Stimulated activated CD4-positive, alpha-beta T cell treated with anti-CD3 and anti-CD28 coated beads, Interleukin-1b, Interleukin-23, amount 100 ng/mL, for 1 hour (primary cell): ENCODE measurements at places on chromosomes 4 and X.

- no peak for DNase-seq
Observed at GRCh38 chr4:150681063-150681462, 99.1 kb downstream of the MAB21L2 start.

GRCh38 chr4:26022346-26023202, 108.6 kb downstream of the SMIM20 start:
- no peak for DNase-seq

GRCh38 chrX:136825771-136826170, 45.0 kb upstream of the ARHGEF6 start:
- DNase-seq: no peak

DNA sequence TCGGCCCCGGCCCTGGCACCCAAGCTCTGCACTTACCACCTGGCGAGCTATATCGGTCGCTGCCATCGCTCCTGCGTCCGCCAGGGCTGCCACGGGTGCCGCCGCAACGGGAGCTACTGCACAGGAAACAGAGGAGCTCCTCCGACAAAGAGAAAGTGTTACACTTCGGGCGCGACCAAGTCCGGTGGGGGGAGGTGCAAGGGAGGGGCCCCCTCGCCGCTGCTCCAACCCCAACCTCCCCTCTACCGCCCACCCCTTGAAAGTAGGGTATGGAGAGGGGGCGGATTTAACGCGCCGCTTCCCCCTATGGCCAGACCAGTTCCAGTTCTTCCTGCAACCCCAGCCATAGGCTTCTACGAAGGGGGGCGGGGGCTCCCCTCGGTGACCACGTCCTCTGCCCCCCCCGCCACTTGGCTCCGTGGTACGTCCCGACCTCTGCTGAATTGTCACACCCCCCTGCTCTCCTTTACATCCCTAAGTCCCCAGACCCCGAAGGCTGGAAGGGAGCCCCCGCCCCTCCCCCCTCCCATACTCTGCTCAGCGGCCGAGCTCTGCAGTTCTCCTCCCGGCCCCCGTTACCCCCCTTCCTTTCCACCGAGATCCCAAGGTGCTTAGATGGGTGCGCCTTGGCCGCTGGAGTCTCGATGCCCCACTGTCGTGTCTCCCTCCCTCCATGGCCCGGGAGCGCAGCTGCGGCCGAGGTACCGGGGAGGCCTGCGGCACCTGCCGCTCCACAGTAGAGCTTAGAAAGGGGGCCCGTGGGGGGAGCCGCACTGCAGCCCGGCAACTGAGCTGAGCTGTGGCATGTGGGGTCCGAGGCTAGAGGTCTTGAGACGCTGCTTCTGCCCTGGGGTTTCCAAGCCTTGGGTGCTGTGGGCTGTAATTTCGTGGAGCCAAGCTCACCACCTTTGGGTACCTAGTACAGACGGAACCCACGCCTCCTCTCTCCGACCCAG, at the start of gene SEPTIN6:
Gene SEPTIN6, minus strand, starts transcription at position 129 of the 956 bp plus-strand sequence. Its CDS starts 63 bp downstream, at position 66.
- peak; percentile 47 for DNase-seq

DNA sequence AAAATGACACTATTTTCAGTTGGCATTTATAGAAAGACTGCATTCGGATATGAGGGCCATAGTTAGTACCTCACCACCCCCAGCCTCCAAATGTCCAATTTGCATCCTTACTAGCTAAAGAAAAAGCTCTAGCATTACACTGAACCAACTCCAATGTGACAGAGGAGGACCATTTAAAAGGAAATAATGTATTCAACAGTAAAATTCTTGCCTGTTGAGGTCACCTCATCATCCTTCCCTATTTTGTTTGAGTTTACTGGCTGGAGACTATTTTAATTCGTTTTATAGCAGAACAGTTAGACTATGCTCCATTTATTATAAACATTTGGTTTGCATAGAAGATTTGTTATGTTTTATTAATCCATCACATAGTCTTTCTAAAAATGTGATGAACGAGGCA, 88.2 kb upstream of the PPARGC1A start:
- DNase-seq: no peak

GRCh38 chrX:10483191-10483831, 137.1 kb downstream of the MID1 start:
- no peak for DNase-seq

- no peak for DNase-seq
Observed at GRCh38 chr4:40055511-40055862, 1.2 kb upstream of the N4BP2 start.

DNA sequence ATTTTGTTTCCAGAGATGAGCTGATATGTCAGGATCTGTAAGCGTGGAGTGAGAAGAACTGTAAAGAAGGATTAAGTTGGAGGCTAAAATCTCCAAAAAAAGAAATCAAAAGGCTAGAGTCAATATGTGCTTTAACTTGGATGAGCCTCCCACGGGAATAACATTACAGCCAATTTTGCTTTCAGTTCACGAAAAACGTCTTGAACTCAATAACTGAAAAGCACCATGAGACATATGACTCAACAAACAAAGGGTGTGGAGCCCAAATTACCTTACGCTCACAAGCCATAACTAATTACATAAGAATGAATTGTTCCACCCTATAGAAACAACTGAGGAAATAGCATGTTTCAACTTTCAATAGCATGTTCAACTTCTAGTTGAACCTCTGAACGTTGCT, 22.3 kb downstream of the TMPRSS11D start:
- no peak for DNase-seq

GRCh38 chrX:9785254-9785943, 830 bp upstream of the SHROOM2 start:
- DNase-seq: no peak

DNA sequence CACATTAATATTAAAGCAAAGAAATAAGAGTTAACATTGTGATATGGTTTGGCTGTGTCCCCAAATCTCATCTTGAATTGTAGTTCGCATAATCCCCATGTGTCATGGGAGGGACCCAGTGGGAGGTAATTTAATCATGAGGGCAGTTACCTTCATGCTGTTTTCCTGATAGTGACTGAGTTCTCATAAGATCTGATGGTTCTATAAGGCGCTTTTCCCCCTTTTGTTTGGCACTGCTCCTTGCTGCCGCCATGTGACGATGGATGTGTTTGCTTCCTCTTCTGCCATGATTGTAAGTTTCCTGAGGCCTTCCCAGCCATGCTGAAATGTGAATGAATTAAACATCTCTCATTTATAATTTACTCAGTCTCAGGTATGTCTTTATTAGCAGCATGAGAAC, 153.8 kb upstream of the GALNT7 start:
- no peak for DNase-seq

DNA sequence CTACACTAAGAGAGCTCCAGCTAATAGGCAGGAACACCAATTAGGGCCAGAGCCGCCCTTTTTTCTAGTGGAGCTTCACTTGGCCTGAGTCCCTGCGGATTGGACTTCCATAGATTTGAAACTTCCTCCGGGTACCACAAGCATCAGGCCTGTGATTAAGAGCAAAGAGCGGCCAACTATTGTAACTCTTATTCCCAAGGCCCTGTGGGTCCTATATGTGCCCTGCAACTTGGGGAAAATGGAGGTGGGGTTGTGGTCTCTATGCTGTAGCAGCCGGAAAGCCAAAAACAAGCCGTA, at the start of gene NCBP2L:
Gene NCBP2L, plus strand, starts transcription at position 198 of the 297 bp plus-strand sequence. CDS start 16,488 bp downstream, outside the sequence.
- no peak for DNase-seq

DNA sequence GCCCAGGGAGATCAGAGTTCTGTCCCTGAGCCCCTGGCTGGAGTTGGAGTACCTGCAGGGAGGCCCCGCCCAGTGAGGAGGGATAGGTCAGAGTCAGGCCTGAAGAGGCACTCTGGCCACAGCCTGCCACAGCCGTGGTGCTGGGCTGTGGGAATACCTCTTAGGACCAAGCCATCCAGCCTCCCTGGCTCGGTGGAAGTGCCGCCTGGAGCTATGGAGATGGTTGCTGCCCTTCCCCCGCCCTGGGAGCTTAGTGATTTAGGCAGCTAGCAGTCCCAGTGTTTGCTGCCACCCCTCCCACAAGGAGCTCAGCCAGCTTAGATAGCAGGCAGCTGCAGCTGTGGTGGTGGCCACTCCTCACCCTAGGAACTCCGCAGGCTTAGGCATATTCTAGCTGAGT, 446.3 kb upstream of the GNPDA2 start:
- no peak for DNase-seq

DNA sequence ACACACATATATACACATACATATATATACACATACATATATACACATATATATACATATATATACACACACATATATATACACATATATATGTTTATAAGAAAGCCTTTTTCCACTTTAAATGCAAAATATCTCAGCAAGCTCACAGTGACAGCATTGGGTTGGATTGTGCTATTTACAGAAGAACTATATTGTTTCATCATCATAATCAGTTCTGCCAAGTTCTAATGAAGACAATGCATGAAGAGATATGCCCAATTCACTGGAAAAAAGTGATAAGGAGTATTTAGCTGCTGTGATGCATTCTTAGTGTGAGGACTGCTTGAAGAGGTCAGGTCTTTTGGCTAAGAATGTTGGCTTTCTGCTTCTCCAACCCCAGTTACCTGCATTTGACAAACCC, 54.4 kb downstream of the RNF150 start:
- DNase-seq: no peak

GRCh38 chr4:154184238-154184637, 307.4 kb downstream of the DCHS2 start:
- DNase-seq: no peak

- no peak for DNase-seq
Observed at GRCh38 chr4:55347610-55348228, 1.7 kb downstream of the SRD5A3 start.

- DNase-seq: no peak
Observed at GRCh38 chr4:185246453-185246852, 37.1 kb downstream of the SNX25 start.

DNA sequence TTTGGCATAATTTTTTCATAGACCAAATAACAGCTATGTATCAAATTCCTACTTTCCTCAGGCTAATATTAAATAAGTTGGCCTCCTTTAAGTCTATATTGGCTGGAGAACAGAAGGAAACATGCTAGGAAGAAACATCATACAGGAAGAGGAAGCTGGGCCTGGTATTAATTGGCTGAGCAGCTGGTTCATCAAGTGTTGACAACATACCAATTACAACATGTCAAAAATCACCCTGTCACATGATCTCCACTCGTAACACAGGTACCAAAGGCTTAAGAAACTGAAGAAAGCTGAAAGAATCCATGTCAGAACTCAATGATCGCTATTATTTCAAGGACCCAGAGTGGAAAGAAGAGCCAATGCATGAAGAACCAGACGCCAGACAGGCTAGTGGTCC, 10.5 kb downstream of the WDFY3 start:
- no peak for DNase-seq

GRCh38 chrX:137565921-137566745, at the start of gene ZIC3:
Gene ZIC3 (plus strand): TSS chrX:137566127. CDS start chrX:137566692, 565 bp downstream.
- no peak for DNase-seq

GRCh38 chr4:90543419-90544170, 416.4 kb downstream of the CCSER1 start:
- no peak for DNase-seq

DNA sequence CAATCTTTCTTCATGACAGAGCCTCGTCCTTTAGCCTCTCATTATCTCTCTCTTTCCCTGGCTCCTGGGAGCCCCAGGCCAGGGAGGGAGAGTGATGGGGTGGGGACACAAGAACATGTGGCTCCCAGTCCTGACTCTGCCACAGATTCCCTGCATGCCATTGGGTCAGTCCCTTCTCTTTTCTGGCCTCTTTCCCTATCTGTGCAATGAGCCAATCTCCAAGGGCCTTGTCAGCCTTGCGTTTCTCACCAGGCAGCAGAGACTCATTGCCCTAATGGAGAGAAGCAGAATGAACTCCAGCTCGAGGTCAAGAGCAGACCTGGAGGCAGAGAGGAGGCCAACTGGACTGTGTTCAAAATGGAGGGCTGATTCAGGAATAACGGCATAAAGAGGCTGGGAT, 38.4 kb upstream of the PJA1 start:
- no peak for DNase-seq
